ENCODE measurements at places on chromosomes 11 and 22.

- no peak for DNase-seq
These were observed 115.5 kb upstream of the ISX start for GRCh38 chr22:34950489-34950888.

GRCh38 chr22:18110954-18111758 is 547 bp downstream of the TUBA8 start:
- no peak for DNase-seq

- DNase-seq, result no peak
These were observed 489.4 kb downstream of the KCNA4 start for GRCh38 chr11:29527391-29527936.

DNA sequence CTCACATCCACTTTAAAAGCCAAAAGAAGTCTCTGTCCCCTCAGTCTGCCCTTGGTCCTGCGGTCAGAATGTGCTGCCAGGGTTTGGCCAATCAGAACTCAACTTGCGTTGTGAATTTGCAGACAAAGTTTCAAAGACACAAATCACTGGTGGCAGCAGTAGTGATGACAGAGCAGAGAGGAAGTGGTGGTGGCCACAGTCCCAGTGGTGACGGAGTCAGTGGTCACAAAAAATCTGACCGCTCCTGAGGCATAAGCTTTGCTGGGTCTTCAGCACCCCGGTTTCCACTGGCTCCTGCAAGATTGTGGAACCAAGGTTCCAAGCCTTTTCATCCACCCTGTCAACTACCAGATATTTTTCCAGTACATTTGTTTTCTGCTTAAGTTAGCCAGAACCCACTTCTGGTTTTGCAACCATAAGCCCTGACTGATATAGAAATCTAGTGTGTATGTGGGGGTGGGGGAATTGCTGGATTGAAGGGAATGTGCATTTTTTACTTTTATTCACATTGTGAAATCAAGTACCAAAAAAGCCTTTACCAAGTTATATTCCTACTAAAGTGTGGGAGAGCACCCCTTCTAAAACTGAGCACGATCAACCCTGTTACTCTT is 112.3 kb downstream of the TMPRSS5 start:
- DNase-seq, result no peak

- DNase-seq, result no peak
These were observed 110.1 kb upstream of the LMO1 start for GRCh38 chr11:8373519-8374432.

GRCh38 chr22:22692707-22693530 is 48.5 kb downstream of the GGTLC2 start:
- peak; percentile 68 for DNase-seq

GRCh38 chr22:22123118-22123959 is 121.2 kb upstream of the VPREB1 start:
- no peak for DNase-seq

DNA sequence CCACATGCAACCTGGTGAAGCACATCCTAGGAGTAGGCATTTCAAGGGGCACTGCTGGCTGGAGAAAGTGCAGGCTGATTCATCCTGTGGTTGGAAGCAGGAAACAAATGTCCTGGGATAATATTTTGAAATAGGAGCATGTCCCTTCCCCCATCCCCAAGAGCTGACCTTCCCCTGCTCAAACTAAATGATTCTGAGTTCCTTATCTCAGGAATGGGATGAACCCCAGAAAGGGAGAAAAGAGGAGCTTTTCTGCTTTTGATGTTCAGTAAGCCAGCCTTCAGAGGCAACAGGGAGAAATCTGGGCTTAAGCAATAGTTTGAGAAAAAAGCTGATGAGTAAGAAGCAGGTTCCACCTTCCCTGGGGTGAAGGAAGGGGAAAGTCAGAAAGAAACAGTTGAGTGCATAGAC is 19.5 kb upstream of the SPON1 start:
- no peak for DNase-seq

- DNase-seq, result peak; percentile 75
These were observed 11.0 kb downstream of the CRELD2 start for GRCh38 chr22:49929211-49929979.

DNA sequence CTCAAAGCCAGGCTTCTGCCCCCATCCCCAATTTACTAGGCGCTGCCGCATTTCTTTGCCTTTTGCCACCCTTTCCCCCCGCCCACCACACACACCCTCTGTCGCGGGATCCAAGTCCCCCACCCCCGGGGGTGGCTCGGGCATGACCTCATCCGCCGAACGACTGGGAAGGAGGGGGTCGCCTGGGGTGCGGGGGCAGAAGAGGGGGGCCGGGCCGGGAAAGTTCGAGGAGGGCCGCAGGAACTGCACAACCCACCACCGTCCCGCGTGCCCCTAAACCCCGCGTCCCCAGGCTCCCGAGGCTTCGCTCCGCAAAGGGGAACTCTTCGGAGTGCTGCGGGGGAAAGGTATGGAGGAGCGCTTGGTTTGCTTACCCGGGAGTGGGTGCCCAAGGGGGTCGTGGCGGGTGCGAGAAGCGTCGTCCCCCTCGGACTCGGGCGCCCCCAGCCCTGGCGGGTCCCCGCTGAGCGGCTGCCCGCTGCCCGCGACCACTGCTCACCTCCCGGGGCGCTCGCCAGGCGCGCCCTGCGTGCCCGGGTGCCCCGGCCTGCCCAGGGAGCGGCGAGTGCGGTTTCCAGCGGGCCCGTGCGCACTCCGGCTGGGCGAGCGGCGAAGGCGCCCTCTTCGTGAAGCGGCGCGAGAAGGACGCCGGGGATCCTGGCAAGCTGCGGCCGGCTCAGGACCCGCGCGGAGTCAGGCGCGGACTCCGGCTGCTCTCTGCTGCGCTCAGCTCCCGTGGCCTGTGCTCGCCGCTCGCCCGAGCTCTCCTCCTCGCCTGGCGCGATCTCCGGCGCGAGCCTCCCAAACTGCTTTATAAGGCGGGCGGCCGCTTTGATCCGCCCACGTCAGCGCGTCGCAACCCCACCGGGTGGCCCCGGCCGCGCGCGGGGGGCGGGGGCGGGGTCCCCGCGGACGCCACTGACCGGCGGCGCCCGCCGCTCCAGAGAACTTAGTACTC is 4.0 kb upstream of the WNT11 start:
- DNase-seq, result peak; percentile 24

DNA sequence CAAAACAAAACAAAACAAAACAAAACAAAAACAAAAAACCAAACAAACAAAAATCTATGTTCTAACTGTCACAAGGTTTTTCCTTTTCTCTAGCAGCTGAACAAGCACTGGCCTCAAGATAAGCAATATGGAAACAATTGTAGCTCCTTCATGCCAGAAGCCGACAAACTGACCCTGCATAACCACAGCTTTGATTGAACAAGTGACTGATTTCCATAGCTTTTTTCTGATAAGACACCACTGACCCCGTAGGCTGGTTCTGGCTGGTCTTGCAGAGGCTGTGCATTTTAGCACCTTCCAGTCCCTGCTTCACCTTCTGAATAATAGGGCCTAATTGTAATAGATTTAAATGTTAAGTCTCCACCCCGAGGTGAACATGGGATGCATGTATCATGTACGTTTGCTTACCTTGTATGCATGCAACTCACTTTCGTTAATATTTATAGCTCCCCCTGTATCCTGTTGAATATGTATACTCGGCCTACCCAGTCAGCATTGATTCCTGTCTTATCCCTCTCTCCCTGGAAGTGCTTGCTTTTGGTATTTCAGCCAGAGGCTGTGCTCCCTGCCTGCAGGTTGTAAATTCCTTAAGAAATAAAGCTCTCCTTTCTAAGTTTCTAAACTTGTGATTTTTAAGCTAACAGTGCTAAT is 49.6 kb downstream of the CNTF start:
- no peak for DNase-seq

DNA sequence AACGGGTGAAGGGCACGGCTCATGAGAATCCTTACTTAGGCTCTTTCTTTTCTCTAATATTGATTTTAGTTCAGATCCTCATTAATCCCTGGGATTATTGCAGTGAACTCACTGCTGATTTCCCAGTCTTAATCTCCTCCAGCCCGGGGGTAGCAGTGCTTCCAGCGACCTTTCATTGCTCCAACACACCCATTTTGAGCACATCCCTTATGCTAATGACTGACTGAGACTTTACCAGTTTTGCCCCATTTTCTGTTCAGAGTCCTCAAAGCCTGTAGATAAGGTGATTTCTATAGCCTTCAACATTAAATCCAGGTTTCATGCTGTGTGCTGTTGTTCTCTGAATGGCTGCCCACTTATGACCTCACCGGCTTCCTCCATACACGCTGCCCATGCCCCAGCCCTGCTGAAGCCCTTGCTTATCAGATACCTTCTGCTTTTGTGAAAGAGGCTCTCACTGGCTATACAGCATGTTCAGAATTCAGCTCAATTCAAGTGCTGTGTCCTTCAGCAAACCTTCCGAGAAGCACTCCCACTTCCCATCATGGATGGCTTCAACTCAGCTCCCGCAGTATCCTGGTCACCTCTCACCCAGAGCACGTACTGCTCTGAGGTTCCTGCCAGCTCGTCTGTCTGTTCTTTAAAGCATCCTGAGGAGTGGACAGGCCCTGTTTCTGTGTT is 49.0 kb downstream of the PPFIA1 start:
- no peak for DNase-seq

GRCh38 chr11:133966921-133967598 is 10.3 kb upstream of the IGSF9B start:
- DNase-seq, result peak; percentile 66

- no peak for DNase-seq
These were observed 72.8 kb downstream of the TRIM44 start for GRCh38 chr11:35735411-35735810.

- DNase-seq, result no peak
These were observed 260.7 kb downstream of the MN1 start for GRCh38 chr22:27540656-27541396.

- no peak for DNase-seq
These were observed 29.8 kb downstream of the RNF141 start for GRCh38 chr11:10511181-10511621.

GRCh38 chr22:24413271-24413670 is 14.1 kb upstream of the ADORA2A start:
- no peak for DNase-seq

DNA sequence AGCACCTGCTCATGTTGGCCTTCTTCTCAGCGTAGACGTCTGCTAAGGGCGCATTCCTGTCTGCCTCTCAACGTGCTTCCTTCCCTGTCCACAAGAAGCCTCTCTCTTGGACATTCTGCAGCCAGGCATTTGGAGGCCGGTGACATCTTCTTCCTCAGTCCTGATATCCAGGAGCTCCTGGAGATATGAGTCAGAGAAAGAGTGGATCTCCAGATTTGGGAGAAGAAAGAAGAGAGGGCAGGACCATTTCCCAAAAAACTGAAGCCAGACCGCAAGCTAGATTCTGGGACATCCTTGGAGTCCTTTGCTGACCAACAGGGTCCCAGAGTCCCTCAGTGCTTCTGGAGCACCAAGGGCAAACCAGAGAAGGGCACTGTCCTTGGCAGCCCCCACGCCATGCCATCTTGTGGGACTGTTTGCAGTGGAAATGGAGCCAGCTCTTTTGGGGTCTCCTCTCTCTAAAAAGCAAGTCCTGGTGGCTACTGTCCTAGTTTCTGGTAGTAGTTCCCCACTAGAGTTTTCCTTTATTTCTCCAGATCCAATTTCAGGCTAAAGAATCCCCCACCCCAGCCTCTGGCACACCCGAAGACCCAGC is 36.1 kb upstream of the SYT13 start:
- DNase-seq, result no peak

GRCh38 chr11:130157101-130157500 is 2.5 kb upstream of the ST14 start:
- DNase-seq, result no peak

- no peak for DNase-seq
These were observed 48.7 kb downstream of the IGF2 start for GRCh38 chr11:2090172-2091111.

- peak; percentile 50 for DNase-seq
These were observed 22.3 kb downstream of the SLN start for GRCh38 chr11:107689317-107690202.

DNA sequence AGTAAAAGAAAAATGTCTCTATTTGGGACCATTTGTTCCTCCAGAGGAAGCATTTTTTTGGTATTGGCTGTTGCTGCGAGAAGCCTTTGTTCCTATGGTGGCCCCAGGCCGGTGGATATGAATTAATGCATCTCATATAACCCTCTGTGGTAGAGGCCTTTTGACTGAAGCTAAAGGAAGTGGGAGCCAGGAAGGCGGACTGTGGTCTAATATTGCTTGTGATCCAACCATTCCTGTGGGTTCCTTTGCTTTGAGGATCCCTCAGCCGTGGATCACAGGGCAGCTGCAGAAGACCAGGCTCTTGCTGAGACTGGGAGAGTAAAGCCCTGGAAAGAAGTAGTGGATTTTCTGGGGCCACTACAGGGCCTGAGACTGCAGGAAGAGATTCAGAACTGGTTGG is 68.3 kb upstream of the NAV2 start:
- DNase-seq, result no peak

GRCh38 chr11:14774721-14775120 is 117.3 kb downstream of the CYP2R1 start:
- DNase-seq, result no peak

GRCh38 chr11:65891219-65892136 is 1.0 kb downstream of the CCDC85B start:
- no peak for DNase-seq

DNA sequence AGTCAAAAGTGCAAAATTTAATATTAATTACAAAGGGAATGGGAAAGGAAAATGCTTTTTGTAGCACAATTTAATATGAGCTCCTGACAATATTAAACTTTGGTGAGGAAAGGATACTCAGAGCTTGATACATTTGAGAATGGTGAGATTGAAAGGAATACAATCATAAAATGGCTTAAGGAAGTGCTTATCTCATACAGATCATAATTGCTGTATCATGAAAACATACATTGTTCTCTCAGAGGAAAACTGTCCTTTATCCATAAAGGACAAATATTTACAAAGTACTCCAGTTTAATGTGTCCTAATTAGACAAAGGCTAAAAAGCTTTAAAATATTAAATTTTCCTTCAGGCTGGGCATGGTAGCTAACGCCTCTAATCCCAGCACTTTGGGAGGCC is 260.4 kb downstream of the TMEM135 start:
- no peak for DNase-seq

GRCh38 chr11:122523846-122524805 is 131.4 kb upstream of the UBASH3B start:
- no peak for DNase-seq

GRCh38 chr11:23674866-23675265 is 814.6 kb upstream of the CCDC179 start:
- no peak for DNase-seq

DNA sequence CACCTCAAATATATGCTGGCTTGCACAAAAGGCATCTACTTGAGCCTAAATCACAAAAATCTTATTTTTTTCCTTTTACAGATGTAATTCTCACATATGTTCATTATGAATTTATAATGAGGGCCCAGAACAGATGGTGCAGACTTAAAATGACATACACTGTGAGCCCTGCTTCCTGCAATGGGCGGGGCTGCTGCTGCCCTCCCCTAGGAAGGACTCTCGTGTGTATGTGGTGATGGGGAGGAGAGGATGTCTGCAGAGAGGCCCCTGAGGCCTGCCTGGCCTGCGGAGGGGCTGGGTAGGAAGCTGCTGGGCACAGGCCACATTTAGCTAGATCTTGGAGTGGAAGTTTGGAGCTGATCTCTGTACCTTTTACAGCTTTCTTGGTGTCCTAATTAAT is 233.4 kb upstream of the KIRREL3 start:
- DNase-seq, result no peak

Measured in activated CD4-positive, alpha-beta T cell treated with anti-CD3 and anti-CD28 coated beads, Interleukin-2, amount 50 U/mL, for 1 hour (primary cell).